ENCODE measurements at places on chromosomes 5 and 9.

GRCh38 chr5:90855296-90856010 is 296.9 kb downstream of the ADGRV1 start:
- peaks cover 4% of the 10 kb centered on the region for H3K4me1 ChIP-seq
- no peak overlapping the region for H3K27ac ChIP-seq
- no peak overlapping the region for H3K4me3 ChIP-seq
- no peaks in the 10 kb centered on the region for H3K36me3 ChIP-seq
- DNase-seq: no peak

DNA sequence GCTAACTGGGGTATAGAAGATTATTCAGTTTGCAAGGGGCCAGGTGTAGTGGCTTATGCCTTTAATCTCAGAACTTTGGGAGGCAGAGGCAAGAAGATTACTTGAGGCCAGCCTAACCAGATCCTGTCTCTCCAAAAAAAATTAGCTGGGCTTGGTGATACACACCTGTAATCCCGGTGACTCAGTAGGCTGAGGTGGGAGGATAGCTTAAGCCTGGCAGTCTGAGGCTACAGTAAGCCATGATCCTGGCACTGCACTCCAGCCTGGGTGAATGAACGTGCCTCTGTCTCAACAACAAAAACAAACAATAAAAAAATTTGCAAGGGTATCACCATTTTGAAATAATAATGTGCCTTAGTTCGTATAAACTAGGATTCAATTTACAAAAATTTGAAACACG is 51.3 kb downstream of the BAAT start:
- no peaks in the 10 kb centered on the region for H3K4me1 ChIP-seq
- no peaks in the 10 kb centered on the region for H3K36me3 ChIP-seq
- no peaks in the 10 kb centered on the region for H3K27me3 ChIP-seq
- H3K4me3 ChIP-seq: no peak overlapping the region
- DNase-seq: no peak
- H3K27ac ChIP-seq: no peak overlapping the region

GRCh38 chr9:121294866-121295661 is 27.1 kb downstream of the GSN start:
- peak overlapping the region; percentile 7 for H3K4me3 ChIP-seq
- peak overlapping the region; percentile 87 for H3K27ac ChIP-seq
- H3K27me3 ChIP-seq: no peaks in the 10 kb centered on the region

GRCh38 chr5:154528005-154528594 is 50.1 kb upstream of the HAND1 start:
- DNase-seq: no peak
- no peak overlapping the region for H3K4me3 ChIP-seq
- no peaks in the 10 kb centered on the region for H3K27me3 ChIP-seq
- no peaks in the 10 kb centered on the region for H3K4me1 ChIP-seq
- H3K36me3 ChIP-seq: no peaks in the 10 kb centered on the region

- no peak overlapping the region for H3K4me3 ChIP-seq
- DNase-seq: no peak
- H3K4me1 ChIP-seq: no peaks in the 10 kb centered on the region
- no peaks in the 10 kb centered on the region for H3K36me3 ChIP-seq
- H3K27me3 ChIP-seq: no peaks in the 10 kb centered on the region
- H3K27ac ChIP-seq: no peak overlapping the region
Observed at GRCh38 chr9:28086881-28087280, 513.6 kb upstream of the C9orf72 start.

GRCh38 chr9:103997856-103998370 is 96.2 kb upstream of the SMC2 start:
- no peaks in the 10 kb centered on the region for H3K36me3 ChIP-seq
- DNase-seq: no peak
- H3K27me3 ChIP-seq: no peaks in the 10 kb centered on the region

- H3K27me3 ChIP-seq: no peaks in the 10 kb centered on the region
- no peak overlapping the region for H3K27ac ChIP-seq
- no peaks in the 10 kb centered on the region for H3K4me1 ChIP-seq
- no peak overlapping the region for H3K4me3 ChIP-seq
- DNase-seq: no peak
- H3K36me3 ChIP-seq: no peaks in the 10 kb centered on the region
Observed at GRCh38 chr9:89771205-89771604, 166.4 kb downstream of the GADD45G start.

DNA sequence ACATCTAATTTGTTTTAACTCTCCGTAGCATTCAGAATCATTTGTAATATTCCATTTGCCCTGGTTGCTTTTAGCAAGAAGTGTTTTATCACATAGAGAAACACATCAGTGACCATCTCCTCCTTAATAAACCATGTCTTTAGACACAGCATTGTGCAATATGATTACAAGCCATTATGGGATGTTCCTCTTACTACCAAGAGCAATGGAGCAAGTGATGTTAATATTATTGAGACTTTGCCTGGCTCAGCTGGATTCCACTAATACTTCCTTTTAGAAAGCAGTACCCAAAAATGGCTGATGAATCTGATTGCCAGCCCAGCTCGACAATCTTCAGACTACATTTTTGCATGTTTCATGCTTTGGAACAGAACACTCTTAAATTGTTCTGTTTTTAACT is 364.2 kb downstream of the OSTF1 start:
- no peaks in the 10 kb centered on the region for H3K36me3 ChIP-seq
- no peaks in the 10 kb centered on the region for H3K27me3 ChIP-seq
- no peak overlapping the region for H3K27ac ChIP-seq
- H3K4me3 ChIP-seq: no peak overlapping the region

DNA sequence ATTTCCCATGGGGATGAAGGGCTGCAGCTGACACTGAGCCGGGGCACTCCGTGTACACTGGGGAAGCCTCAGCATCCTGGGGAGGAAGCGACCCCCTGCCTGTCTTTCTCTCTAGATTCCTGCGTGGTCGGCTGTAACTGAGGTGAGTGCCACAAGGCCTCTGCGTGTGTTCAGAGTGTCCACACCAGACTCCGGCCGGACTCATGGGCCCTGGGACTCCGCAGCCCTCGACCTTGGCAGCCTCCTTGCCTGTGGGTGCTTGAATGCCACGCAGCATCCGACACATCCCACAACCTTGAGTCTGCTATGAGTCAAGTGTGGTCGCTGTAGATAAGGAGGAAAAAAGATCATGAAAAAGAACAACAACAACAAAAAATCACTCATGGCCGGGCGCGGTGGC is 23.4 kb downstream of the PAEP start:
- no peak overlapping the region for H3K27ac ChIP-seq
- H3K4me1 ChIP-seq: no peaks in the 10 kb centered on the region
- no peak for DNase-seq
- no peaks in the 10 kb centered on the region for H3K36me3 ChIP-seq
- no peaks in the 10 kb centered on the region for H3K27me3 ChIP-seq

- no peak overlapping the region for H3K4me3 ChIP-seq
- no peaks in the 10 kb centered on the region for H3K4me1 ChIP-seq
- H3K27ac ChIP-seq: no peak overlapping the region
- DNase-seq: no peak
- no peaks in the 10 kb centered on the region for H3K36me3 ChIP-seq
Observed at GRCh38 chr5:33816791-33817190, 75.0 kb downstream of the ADAMTS12 start.

Measured in tibial nerve (tissue), 4 donors.